Thoracic aorta (tissue), 2 donors: ENCODE measurements at places on chromosomes 3 and 15. TPM values are rescaled to one million over a fixed set of nuclear protein-coding genes. Genes with fewer than 3 reads are reported as not detected.

Gene ARRDC4
- 31.0 TPM for total RNA-seq

Gene TMEM212
- not detected for total RNA-seq

Gene CLRN1
- not detected for total RNA-seq

Gene PEX5L
- not detected for total RNA-seq

Gene UPK1B
- not detected for total RNA-seq

Gene ST8SIA2
- not detected for total RNA-seq

Gene SETD2
- total RNA-seq, result 44.3 TPM

Gene HTD2
- total RNA-seq, result not detected

Gene TM4SF18
- total RNA-seq, result 4.9 TPM

Gene ZNF710
- total RNA-seq, result 12.0 TPM

Gene PTX3
- 5.0 TPM for total RNA-seq

Gene ERICH6
- total RNA-seq, result not detected

Gene U2SURP
- 53.1 TPM for total RNA-seq

Gene GOLGA6L7
- not detected for total RNA-seq

Gene ARHGEF26
- total RNA-seq, result 88.0 TPM

Gene MINAR1
- total RNA-seq, result 0.95 TPM

Gene KBTBD8
- 0.54 TPM for total RNA-seq

Gene RTF1
- total RNA-seq, result 20.0 TPM

Gene ALDH1L1
- 50.2 TPM for total RNA-seq

Gene PTPN9
- total RNA-seq, result 19.6 TPM

Gene ZBBX
- total RNA-seq, result not detected

Gene LTK
- 0.35 TPM for total RNA-seq

Gene CADPS
- total RNA-seq, result 7.2 TPM

Gene CEMIP
- 1.2 TPM for total RNA-seq

Gene MAP6D1
- total RNA-seq, result 9.5 TPM

Gene CCR8
- not detected for total RNA-seq

Gene ALDH1A3
- total RNA-seq, result 3.2 TPM

Gene B3GNT5
- total RNA-seq, result 3.1 TPM

Gene STRA6
- 0.28 TPM for total RNA-seq

Gene DIS3L
- total RNA-seq, result 36.8 TPM

Gene SCN11A
- total RNA-seq, result not detected

Gene CCDC13
- 1.5 TPM for total RNA-seq

Gene CP
- 64.0 TPM for total RNA-seq

Gene ZFAND6
- total RNA-seq, result 43.5 TPM

Gene REC114
- total RNA-seq, result not detected

Gene MINDY4B
- total RNA-seq, result not detected

Gene SLC28A2
- not detected for total RNA-seq
